GM12891 (cell line): ENCODE measurements at places on chromosomes 12 and 14.

GRCh38 chr14:73916324-73916723 lies 29.7 kb downstream of the ZNF410 start:
- no peak for DNase-seq

DNA sequence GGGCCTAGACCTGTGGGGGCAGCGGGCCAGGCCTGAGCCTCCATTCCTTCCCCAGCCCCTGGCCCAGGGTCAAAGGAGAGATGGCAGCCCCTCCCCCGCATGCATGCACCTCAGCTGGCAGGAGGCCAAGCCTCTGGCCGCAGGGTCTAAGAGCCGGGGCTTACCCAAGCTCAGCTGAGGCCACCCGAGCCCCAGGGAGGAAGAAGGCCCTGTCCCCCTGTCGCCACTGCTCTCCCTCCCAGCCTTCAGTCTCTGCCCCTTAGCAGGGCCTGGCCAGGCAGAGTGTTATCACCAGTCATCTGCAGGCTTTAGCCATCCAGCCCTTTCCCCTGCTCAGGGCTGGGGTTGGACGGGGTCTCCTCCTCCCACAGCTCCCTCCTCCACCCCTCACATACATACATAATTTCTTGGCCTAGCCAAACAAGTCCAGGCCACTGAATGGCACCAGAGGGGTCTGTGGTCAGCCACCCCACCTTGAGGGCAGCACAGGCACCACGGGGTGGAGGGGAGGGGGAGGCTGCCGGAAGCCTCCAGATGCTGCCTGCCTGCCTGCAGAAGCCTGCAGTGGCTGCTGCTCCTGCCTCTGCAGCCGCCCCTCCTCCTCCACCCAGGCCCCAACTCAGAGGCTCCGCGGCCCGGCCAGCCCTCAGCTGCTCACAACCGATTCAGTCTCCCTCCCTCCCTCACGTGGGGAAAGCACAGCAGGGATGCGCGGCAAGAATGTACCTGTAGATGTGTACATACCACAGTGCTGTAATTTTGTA lies 22.8 kb downstream of the RAB35 start:
- no peak for DNase-seq

- DNase-seq, result no peak
Observed at GRCh38 chr14:72610096-72610830, 283.6 kb downstream of the DPF3 start.

GRCh38 chr12:104809251-104809650 lies 148.8 kb downstream of the SLC41A2 start:
- DNase-seq, result no peak

DNA sequence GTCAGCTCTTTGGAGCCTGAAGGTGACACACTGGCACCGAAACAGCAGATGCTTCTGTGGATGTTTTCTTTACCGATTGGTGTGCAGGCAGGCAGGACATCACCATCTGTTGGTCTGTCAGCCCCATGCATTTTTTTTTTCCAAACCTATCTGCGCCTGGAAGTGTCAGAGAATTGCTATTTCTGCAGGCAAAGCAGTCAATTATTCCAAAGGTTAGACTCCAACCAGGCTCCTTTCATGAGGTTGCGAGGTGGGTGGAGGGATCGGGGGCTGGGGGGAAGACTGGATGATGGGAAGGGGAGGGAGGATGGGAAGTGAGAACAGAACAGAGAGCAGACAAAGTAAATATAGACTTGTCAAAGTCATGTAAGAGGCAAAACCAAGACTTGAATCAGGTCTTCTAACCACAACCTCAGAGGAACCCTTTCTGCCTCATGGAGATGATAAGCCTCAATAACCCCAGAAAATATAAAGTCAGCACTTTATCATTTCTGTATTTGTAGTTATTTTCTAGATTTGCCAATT lies 117.7 kb downstream of the OTOGL start:
- DNase-seq, result no peak
